ENCODE measurements at places on chromosomes 4 and X. TPM values are rescaled to one million over a fixed set of nuclear protein-coding genes. Genes with fewer than 3 reads are reported as not detected.

Gene CENPVL2
- not detected for total RNA-seq

Gene MAGEB17
- total RNA-seq = 0.09 TPM

Gene CT45A1
- not detected for total RNA-seq

Gene HMGB3
- 10.9 TPM for total RNA-seq

Gene S100P
- 0.32 TPM for total RNA-seq

Gene RTL9
- under 0.01 TPM for total RNA-seq

Gene RAP2C
- total RNA-seq = 14.3 TPM

Gene DCAF4L1
- not detected for total RNA-seq

Gene GAGE12E
- total RNA-seq = not detected

Gene ERCC6L
- 0.09 TPM for total RNA-seq

Gene TEX13A
- total RNA-seq = not detected
